EH (cell line): ENCODE measurements at places on chromosomes 16 and 17.

DNA sequence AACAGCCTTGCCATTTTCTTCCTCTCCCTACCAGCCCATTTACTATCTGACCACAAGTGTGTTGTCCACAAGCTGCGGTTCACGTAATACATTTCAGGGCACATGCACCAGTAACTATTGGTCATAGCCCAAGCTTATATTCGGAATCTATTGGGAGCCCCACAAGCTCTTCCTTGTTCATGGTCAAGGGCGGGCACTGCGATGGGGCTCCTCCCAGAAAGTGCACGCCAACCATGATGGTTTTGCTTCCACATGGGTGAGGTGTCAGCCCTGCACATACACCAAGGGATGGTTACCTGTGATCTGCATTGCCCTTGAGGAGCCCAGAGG lies 12.1 kb downstream of the THRA start:
- no peak for DNase-seq

- DNase-seq, result no peak
These were observed 65.2 kb downstream of the OMG start for GRCh38 chr17:31231852-31232251.

- DNase-seq, result peak; percentile 21
These were observed 132.6 kb upstream of the NOL11 start for GRCh38 chr17:67585077-67585602.

DNA sequence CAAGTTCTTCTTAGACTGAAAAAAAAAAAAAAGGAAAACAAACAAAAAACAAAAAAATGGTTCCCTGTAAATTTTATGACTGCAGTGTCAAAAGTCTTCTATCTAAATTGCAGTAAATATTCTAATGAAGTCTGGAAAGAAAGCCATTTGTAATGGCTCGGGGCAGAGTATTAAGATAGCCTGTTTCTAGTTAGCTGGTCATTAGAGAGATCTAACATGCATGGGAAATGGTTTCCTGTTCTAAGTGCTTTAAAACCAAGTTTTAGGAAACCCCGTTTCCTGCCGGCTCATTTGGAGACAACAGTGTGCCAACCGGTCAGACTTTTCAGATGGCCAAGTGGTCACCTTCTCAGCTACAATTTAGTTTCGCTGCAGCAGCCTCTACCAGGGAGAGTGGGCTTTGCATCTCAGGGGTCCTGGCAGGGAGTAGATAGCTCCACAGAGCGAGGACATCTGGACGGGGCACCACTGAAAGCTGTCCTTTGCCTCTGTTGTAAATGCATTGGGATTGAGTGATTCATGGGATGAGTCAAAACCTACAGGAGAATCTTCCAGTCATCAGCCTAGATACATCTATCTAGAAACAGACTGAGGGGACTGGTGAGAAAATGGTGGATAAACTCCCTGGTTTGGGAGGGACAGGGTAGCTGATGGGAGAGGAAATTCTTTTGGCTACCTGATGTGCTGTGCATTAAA lies 473.2 kb upstream of the SALL1 start:
- peak; percentile 64 for DNase-seq

DNA sequence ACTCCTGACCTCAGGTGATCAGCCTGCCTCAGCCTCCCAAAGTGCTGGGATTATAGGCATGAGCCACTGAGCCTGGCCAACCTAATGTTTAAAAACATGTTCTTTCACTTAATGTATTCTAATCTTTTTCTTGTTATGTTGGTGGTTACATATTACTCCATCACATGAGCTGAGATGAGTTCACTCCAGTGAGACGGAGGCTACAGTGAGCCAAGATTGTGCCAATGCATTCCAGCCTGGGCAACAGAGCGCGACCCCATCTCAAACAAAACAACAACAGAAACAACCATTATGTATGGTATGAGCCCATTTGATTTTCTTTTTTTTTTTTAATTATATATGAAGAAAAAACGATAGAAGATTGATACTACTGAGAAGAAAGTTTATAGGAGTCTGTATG lies 39.6 kb downstream of the SLC39A11 start:
- DNase-seq, result no peak

DNA sequence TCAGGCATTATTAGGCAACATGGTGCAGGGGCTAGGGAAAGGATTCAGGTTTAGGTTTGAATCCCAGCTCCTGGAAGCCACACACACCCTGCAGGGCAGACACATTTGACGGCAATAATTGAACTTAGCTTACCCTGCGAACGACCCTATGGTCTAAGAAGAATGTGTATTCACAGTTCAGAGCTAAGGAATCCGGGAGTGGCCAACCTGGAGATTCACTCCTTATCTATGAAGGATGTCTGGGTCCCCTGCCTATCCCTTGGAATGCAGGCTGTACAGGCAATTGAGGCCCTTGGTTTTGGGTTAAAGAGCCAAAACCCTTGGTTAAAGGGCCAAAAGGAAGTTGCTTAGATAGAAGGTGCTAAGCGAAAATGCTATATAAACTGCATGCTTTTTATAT lies 2.9 kb upstream of the SYT17 start:
- no peak for DNase-seq

GRCh38 chr17:13001991-13002615 lies 15.7 kb downstream of the ELAC2 start:
- DNase-seq, result no peak

DNA sequence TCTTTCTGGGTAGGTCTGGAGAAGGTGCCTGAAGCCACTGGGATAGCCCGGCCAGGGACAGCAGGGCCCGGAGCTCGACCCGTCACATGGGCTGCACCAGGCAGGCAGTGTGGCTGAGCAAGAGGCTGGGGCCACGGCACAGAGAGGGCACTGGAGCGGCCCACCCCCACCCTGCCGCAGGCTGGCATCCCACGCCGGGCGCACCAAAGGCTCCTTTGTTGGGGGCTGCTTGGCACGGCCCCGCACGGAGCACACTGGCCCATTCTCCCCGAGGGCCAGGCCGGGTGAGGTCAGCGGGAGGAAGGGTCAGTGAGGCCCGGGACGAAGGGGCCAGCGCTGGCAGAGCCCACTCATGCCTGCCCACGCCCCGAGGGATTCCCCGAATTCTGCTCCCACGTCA lies 36.5 kb upstream of the PVALEF start:
- DNase-seq, result no peak

- no peak for DNase-seq
These were observed 17.8 kb downstream of the DOC2B start for GRCh38 chr17:163514-164098.

DNA sequence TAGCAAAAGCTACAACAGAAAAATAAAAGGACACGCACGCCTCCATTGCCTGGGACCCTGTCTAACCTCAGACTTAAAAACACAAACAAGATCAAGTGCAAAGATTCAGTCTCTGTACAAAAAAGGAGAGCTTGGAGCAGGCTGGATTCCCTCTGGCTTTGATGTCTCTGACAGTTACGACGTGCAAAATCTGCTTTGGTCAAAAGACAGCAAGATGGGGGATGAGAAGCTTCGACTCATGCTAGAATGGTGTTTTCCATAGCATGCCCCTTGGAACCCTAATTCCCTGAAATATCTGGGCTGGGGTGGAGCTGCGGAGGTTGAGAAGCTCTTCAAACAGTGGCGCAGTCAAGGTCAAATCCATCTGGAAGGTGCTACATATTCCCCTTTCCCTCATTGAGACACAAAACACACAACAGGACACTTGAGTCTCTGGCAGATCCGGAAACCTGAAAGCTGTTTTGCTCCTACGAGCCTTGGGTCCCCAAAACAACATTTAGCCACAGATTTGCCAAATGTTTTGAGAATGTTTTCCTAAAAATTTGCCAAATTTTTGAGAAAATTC lies 9.1 kb downstream of the MYH11 start:
- peak; percentile 43 for DNase-seq

DNA sequence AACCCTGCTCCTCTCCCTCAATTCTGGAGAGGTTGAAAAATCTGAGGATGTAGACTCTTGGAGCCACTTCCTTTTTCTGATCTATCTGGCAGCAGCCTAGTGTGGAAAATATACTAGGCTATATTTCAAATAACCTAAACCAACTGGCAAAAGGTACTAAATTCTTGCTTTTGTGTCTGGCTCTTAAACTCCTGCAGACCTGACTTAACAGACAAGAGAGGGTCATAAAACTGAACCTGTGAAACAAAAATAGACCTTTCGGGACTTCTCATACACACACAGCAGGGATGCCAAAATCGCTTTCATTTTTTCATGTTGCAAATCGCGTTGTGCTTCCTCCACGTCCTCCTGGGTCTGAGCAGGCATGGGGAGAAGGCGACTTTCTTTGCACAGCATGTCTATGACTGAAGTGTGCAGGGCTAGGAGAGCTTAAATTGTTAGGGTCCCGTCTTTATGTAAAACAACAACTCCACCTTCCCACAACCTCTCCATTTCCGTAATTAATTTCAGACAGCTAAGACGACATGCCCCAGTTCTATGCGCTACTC lies 520.7 kb upstream of the PSMD7 start:
- DNase-seq, result peak; percentile 2

GRCh38 chr17:7314719-7315569 lies at the start of gene GPS2:
Gene GPS2 (minus strand): TSS chr17:7315360. CDS start chr17:7315052, 308 bp downstream.
- peak; percentile 82 for DNase-seq

DNA sequence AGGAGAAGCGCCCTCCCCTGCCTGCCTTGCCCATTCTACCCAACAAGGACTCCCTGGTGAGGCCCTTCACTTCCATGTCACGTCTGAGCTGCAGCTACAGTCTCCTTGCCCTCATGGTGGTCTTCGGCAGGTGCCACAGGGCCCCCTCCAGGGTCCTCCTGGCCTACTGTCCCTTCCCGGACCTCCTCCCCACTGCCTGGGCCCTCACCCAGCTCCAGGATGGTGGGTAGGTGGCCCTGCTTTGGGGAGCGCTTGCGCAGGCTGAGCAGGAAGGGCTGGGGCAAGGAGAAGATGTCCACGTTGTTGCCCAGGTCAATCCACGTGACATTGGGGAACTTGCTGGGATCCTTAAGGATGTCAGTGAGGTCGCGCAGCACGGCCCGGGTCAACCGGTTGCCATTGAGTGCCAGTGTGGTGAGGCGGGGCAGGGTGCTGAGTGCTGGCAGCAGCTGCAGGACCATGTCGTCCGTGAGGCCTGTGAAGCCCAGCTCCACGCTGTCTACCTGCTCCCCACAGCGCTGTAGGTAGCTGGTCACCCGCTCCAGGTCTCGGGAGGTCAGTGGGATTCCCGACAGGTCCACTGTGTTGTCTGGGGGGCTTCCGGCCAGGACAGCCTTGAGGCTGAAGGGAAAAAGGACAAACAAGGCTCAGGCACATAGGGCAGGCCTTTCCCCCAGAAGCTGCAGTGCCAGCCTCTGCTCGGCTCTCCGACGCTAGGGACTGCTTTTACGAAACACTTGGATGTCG lies 28.3 kb downstream of the TRPV2 start:
- peak; percentile 9 for DNase-seq

DNA sequence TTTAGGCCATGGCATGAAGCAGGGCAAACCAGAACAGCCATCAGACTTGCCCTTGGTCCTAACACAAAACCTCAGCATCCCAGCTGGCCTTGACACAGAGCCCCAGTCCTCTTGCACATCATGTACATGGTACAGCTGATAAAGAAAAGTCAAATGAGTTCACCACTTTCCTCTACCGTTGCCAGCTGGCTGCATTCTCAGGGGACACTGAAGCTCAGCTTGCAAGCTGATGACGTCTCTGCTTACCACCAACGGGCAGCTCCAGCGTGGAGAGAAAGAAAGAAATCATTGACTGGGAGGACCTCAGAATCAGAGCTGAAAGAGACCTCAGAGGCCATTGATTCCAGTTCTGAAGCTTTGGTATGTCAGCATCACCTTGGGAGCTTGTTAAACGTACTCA lies 80.7 kb upstream of the CES5A start:
- peak; percentile 13 for DNase-seq

- DNase-seq, result peak; percentile 50
These were observed 201.5 kb upstream of the CACNG5 start for GRCh38 chr17:66633317-66633965.

GRCh38 chr16:80792031-80792430 lies 12.4 kb downstream of the CDYL2 start:
- peak; percentile 31 for DNase-seq

- DNase-seq, result no peak
These were observed 55.2 kb downstream of the PRMT7 start for GRCh38 chr16:68366062-68366461.
